ENCODE measurements at places on chromosomes 6 and 20. TPM values are rescaled to one million over a fixed set of nuclear protein-coding genes. Genes with fewer than 3 reads are reported as not detected.

The NUS1 gene
- total RNA-seq, result 42.0 TPM

The ARFGEF2 gene
- 40.4 TPM for total RNA-seq

The RCAN2 gene
- 42.7 TPM for total RNA-seq

The WFDC2 gene
- total RNA-seq, result 9.0 TPM

The NT5DC1 gene
- 6.5 TPM for total RNA-seq

The SIRPA gene
- total RNA-seq, result 15.7 TPM

The HEY2 gene
- 2.8 TPM for total RNA-seq

The SYNCRIP gene
- 88.3 TPM for total RNA-seq

The FNDC1 gene
- total RNA-seq, result 0.46 TPM

The PRKN gene
- 10.8 TPM for total RNA-seq

The SLC17A1 gene
- not detected for total RNA-seq
